Activated T-cell treated with anti-CD3 and anti-CD28 coated beads, Interleukin-2, amount 50 U/mL, for 4 hours (primary cell): ENCODE measurements at places on chromosomes 7 and 10.

DNA sequence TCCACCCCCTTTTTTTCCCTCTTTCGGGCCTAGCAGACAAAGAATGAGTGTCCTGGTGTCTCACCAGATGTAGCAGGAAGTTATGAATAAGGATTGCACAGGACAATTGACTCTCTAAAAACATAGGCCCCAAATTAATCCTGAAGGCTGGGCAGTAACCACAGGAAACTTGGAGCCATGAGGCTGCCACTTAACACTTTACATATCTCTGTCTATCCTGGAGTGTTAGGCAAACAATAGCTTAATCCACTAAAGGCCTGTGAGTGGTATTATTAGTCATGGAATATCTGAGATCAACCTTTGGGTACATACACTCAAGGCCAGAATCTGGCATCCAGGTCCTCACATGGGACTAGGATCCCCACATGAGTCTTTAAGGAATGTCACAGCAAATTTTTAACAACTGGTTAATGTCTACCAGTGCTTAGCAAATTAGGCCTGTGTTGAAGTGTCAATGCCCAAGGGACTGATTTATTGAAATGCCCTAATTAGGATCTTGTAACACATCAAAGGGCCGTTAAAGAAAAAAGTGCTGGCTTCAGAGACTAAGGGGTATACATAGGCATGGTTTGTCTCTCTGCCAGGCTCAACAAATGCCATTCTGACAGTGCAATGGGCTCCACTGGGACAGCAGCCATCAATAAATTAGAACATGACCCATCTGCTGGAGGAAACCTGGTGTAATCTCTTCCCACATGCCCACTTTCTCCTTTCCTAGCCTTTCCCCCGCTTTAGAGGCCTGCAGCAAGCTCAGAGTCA, 196.7 kb upstream of the TBX20 start:
- no peak for DNase-seq

GRCh38 chr10:6543431-6544005, 36.6 kb downstream of the PRKCQ start:
- peak; percentile 50 for DNase-seq

GRCh38 chr7:19110026-19110730, 7.3 kb downstream of the TWIST1 start:
- no peak for DNase-seq

DNA sequence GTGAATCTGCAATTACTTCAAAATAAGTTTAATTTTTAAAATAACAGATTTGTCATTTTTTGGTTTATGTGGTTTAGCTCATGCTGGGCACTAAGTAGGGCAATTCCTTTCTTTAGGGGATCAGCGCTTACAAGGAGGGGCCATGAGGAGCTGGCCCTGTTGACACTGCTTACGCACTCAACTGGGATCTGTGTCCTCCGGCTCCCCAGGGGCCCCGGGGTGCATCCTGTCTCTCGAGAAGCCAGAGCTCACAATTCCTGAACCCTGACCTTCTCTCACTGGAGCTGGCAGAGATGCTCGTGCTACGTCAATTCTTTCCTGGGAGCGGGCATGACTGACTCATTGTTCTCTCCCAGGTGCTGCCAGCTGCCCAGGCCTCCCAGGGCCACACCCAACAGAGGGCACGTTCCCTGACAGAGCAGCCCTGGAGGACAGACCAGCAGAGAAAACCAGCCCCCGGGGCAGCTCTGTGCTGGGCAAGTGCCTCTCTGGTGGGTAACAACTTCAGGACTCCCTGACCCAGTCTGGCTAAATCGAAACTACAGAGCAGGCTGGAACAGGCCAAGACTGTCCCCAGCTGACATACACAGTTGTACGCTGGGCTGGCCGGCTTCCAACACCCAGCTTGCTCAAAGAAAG, 36.8 kb downstream of the CTBP2 start:
- no peak for DNase-seq

GRCh38 chr7:37942934-37943610, 22.6 kb downstream of the EPDR1 start:
- DNase-seq, result no peak

GRCh38 chr10:35910234-35910633, 268.1 kb upstream of the FZD8 start:
- no peak for DNase-seq

GRCh38 chr10:126628746-126629145, 41.7 kb downstream of the C10orf90 start:
- DNase-seq, result no peak

GRCh38 chr7:149102666-149103065, 12.1 kb upstream of the ZNF786 start:
- no peak for DNase-seq

DNA sequence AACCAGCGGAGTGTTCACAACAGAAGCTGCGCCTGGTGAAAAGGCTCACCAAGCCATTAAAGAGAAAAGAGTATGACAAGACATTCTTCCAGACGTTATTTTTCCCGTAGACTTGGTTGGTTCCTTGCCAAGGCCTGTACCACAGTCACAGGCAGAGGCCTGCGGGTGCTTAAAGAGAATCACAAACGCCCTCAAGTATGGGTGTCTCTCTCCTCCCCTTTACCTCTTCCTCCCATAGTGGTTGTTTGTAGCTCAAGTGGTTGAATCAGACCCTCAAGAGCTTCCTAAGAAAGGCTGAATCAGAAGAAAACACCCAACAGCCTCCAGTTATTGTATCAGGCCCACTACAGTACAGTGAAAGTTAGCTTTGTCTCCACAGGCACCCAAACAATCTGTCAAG, 169.0 kb downstream of the CREB5 start:
- no peak for DNase-seq

DNA sequence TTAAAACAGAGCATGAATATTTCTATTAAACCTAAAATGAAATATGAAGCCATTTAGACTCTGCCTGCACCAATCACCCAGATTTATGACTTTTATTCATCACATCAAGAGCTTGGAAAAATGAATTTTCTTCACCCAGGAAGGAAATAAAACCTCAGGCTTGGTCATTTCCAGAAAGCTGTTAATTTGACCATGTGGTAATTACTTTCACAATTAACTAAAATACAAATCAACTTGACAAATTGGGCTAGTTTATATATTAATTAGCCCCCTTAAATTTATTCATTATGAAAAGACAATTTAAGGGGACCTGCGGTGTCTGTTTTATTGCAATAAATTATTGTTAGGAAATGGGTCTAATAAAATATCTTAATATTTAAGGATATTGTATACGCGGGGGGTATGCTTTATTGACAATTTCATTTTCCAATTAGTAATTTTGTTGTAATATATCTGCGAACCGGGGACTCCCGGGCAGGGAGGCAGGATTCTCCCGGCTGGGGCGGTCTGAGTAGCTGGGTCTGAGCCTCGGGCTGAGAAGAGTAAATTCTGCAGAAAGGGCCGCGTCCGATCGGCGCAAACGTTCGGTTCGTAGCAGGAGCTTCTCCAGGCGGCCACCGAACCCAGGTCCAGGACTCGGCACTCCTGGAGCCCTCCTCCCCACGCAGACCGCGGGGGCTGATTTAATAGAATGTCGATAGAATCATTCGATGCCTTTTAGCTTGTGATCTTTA, 9.4 kb upstream of the MNX1 start:
- no peak for DNase-seq

DNA sequence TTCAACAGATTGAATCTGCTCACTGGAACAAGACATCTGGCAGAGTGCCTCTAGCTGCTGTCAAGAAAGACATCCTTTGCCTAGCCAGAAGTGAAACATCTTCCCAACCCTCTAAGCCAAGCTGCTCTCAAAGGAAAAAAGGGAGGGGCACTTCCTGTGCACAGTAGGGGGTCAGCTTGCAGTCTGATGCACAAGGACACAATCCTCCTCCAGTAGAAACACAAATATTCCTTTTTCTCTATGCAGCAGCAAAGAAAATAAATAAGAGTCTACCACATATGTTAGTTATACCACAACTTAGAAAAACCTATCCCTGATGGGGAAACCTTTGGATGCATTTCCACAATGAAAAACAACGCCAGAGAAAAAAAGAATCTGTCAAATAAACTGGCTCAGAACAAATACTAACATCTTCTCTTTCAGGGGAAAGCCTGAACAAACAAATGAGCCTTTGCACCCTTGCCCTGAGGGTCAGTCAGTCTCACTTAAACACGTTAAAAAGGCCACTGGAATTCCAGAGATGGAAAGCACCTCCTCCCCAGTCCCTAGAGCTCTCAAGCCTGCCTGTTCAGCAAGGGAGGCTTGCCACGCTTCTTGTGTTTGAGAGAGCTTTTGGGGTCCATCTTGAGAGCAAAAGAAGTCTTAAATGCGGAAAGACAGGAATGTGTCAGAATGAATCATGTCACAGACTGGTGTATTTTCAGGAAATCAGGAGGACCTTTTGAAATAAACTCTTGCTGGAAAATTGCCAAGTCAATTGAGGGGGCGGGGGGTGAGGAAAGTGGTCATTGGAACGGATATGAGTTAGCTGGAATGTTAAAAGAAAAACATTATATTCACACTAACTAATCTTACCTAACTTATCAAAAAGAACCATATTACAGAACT, 7.5 kb downstream of the LAMB1 start:
- DNase-seq, result no peak

DNA sequence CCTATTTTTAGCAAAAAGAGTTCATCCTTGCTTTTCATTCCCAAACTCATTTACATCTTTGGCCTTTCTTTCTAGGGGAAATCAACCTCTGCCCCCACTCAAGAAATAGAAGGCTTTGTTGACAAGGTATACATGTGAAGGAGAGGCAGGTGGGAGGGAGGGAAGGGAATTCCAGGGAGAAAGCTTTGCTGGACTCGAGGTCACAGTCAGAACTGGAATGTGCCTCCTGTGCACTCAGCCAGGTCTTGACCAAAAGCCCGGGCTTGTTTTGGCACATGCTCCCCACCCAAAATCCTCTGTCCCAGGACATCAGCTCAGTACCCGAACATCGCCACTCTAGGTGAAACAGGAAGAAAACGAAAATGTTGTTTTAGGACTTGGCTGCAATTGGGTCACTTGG, 61.3 kb downstream of the ABLIM1 start:
- DNase-seq, result no peak

- no peak for DNase-seq
Observed at GRCh38 chr10:8137726-8138125, 83.2 kb downstream of the GATA3 start.

GRCh38 chr7:136677471-136678365, 190.7 kb upstream of the CHRM2 start:
- no peak for DNase-seq

DNA sequence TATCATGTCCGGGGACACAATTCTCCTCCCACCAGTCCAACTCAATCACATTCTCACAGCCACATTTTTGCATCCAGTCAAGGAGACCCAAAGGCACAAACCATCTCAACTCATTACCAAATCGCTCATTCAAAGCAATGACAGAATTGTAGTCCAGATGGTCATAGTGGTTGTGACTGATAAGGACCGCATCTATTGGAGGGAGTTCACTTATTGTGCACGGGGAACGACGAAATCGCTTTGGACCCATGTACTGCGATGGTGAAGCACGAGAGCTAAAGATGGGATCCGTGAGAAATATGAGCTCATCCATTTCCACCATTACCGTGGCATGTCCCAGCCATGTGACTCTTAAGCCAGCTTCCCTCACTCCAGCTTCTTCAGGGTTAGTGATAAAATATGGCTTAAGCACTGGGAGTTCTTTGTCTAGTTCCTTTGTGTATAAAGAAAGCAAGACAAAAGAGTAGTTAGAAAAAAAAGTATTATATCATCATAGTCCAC, 29.1 kb downstream of the NAPEPLD start:
- no peak for DNase-seq

- DNase-seq, result no peak
Observed at GRCh38 chr10:5816170-5816569, 2.9 kb upstream of the GDI2 start.

DNA sequence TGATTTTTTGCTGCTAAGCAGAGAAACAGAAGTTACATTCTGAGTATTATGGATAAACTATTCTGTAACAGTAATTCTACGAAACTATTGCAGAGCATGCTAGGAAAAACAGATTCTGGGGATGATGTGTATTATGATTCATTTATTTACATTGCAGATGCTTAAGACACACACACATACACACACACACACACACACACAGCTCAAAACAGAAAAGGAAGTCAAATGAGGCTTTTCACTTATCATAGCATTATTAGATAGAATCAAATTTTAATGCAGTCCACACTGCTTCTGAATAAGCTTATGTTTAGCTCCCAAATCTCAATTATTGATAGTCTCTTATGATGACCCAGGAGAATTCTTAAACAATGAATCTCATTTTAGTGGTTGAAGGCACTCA, 307.2 kb downstream of the HGF start:
- no peak for DNase-seq

DNA sequence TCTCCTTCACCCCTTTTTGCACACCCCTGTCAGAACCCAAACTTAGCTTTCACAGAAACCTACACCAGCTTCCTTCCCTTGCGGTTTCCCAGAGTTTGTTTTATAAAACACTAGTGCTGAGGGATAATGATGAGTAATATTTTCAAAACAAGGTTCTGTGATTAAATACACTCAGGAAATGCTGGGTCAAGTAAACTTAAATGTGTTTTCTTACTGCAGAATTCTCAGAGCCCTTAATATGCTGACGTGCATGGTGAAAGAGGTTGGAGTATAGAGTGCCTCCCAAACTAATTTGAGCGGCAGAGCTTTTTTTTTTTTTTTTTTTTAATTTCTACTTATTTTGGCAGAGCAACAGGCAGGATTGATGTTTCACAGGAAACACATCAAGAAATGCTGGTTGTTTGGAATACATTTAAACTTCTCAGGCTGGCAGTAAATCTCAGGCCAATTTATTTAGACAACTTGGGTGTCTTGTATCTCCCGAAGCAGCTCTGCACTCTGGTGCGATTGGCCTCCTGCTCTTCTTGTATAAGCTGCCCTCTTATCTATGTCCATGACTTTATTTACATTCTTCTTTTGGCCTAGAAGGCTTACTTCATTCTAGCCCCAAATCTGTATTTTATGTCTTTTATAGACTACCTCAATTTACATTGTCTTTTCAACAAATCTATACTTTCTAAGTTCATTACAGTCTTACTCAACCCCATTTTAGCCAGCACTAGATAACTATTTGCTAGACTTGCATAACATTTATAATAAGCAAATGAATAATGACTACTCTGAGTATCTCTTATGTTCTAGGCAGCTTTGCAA, 165.4 kb downstream of the BMPER start:
- DNase-seq, result no peak

DNA sequence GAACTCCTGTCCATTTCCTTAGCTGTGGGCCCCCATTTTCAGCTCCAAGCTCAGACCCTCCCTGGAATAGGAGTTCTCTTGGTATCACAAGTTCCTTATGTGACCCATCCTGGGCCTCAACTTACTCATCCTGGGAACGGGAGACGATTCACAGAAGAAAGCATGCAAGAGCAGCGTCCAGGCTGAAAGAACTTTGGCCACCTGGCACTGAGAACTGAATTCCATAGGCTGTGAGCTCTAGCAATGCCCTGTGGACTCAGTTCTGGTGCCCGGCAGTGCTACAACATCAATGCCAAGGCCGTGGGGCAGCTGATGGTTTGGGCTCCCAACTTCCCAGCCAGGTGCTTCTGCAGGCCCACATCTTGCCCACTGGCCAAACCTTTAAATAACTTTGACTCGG, 3.9 kb upstream of the CUEDC2 start:
- no peak for DNase-seq

GRCh38 chr7:79822620-79823240, 311.9 kb upstream of the GNAI1 start:
- DNase-seq, result no peak

GRCh38 chr7:20980668-20981264, 194.1 kb upstream of the SP8 start:
- DNase-seq, result no peak
